Brain pericyte (primary cell): ENCODE measurements at places on chromosomes 3 and 15.

DNA sequence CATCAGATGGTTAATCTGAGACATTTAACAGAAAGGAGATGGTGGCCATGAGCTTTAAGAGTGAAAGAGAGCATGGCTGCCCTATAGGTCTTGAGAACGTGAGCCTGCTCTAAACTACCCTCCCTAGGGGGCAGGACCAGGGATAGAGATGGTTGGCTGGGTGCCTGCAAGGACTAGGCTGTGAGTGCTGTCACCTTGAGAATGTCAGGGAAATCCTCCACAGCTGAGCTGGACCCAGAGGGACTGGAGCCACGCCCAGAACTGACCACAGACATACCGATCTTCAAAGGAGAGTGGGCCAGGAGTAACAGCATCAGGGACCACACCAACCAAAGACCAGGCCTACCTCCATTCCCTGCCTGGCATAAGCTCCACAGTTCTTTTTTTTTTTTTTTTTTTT lies 53.6 kb upstream of the UBE2E1 start:
- no peak for DNase-seq

- no peak for DNase-seq
Observed at GRCh38 chr15:71146580-71146982, 31.3 kb downstream of the THSD4 start.

- DNase-seq = no peak
Observed at GRCh38 chr15:67380921-67381320, 126.3 kb downstream of the IQCH start.

- DNase-seq = no peak
Observed at GRCh38 chr3:174957081-174957480, 97.9 kb downstream of the NAALADL2 start.

- no peak for DNase-seq
Observed at GRCh38 chr3:165920984-165921383, 83.8 kb upstream of the BCHE start.

DNA sequence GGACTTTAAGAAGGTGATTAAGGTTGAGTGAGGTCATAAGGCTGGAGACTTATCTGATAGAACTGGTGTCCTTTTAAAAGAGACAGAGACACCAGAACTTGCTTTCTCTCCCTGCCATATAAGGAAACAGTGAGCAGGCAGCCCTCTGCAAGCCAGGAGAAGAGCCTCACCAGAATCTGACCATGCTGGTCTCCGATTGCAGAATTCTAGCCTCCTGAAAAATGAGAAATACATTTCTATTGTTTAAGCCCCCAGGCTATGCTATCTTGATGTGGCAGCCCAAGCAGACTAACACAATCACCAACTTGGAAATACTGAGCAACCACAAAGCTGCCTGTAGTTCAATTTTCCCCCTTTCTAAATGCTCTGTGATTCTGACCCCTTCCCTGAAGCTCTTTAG lies 161.4 kb upstream of the RARB start:
- no peak for DNase-seq

- DNase-seq = no peak
Observed at GRCh38 chr3:193346259-193346658, 32.3 kb downstream of the ATP13A5 start.

- DNase-seq = no peak
Observed at GRCh38 chr3:13547591-13548371, 1.1 kb upstream of the FBLN2 start.

DNA sequence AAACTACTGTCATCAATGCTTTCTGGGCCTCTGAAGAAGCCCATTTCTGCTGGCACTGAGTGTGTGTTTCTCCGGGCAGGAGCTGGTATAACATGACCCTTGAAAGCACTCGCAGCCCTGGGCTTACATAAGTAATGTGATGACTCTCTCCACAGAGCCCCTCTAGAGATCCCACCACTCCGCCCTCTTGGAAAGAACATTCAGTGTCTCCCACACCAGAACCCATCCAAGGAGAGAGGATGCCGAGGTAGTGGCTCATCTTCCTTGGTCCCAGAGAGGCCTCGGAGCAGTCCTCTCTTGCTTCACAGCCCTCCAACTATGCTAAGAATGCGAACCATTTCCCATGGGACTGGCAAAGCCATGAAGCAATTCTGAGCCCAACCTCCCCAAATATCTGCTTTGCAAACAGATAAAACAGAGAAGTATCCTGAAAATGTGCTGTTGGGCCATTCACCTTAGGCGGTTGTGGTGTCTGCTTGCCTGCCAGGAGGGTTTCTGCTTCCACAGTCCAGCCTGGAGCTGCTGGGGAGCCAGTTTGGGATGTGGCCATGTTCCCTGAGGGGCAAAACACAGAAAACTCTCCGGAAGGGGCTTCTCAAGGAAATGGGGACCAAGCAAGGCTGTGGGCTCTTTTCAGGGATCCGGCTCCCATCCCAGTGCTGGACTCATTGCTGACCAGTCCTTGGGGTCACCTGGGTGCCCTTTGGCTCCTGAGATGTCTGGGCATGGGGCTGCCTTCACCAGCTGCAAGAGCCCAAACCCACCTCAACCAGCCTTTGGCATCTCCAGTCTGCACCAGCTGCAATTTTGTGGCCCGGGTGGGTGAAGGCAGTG lies 47.3 kb downstream of the AMOTL2 start:
- no peak for DNase-seq

DNA sequence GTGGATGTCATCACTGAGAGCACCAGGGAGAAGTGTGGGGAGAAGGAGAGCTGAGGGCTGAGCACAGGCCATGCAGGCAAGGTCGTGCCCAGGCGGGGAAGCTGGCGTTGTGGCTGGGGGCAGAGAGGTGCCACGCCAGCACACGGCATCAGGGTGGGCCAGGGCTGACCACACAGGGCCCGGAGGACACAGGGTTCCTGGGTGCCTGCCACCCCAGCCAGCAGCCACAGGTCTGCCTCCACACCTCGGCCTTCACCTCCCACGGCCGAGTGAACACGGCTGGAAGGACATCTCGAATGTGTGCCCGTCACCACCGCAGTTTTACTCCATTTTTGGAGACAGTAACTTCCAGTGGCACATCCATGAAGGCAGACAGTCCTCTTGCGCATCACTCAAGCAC lies 77.1 kb downstream of the ATP10A start:
- DNase-seq = no peak

GRCh38 chr3:7282988-7283387 lies 422.1 kb downstream of the GRM7 start:
- DNase-seq = no peak

GRCh38 chr3:152754303-152754702 lies 80.6 kb upstream of the P2RY1 start:
- no peak for DNase-seq

DNA sequence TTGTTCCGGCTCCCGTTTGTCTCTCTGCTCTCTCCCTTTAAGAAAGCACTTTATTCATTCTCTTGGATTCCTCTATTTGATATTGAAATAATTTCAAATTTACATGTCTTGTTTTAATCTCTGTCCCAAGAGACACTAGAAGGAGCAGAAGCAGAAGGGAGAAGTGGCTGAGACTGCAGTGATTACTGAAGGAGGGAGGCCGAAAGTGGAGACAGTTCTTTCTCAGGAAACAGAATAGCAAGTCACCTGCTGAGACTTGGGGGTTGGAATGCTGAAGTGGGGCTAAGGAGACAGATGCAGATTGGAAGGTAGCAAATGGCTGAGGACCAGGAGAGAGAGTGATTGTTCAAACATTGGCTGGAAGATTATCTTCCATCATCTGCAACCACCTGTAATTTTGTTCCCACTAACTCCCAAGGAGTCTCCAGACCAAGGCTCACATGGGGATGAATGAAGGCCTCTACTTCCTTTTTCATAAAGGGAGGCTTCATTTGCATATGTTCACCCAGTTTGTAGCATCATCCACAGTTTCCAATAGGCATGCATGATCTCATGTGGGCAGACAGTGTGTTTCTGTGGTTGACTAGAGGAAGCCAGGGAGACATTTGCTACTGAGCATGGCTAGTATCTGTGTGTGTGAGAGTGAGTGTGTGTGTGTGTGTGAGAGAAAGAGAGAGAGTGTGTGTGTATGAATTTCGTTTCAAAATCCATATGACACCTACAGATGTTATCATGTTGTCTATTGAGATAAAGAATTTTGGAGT lies 24.0 kb downstream of the LTF start:
- no peak for DNase-seq

DNA sequence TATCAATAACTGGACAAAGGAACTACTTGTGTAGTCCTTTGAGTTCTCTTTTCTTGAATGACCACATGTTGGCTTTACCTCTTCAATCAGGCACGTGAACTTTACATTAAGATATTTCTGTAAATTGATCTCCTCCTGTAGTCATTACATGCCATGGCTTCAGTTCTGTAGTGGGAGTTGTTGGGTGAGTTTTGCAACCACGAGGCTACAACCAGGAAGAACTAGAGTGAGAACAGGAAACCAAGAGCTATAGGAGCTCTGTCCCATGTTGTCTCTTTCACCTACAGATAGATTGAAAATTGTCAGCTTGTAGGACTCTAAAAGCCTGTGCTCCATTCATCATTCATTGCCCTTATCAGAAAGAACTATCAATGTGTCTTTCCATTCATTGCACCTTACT lies 2.0 kb downstream of the RSRC1 start:
- DNase-seq = no peak

GRCh38 chr15:26631894-26632293 lies 141.0 kb downstream of the GABRB3 start:
- no peak for DNase-seq

GRCh38 chr3:140931016-140931454 lies 10.6 kb upstream of the SLC25A36 start:
- no peak for DNase-seq

DNA sequence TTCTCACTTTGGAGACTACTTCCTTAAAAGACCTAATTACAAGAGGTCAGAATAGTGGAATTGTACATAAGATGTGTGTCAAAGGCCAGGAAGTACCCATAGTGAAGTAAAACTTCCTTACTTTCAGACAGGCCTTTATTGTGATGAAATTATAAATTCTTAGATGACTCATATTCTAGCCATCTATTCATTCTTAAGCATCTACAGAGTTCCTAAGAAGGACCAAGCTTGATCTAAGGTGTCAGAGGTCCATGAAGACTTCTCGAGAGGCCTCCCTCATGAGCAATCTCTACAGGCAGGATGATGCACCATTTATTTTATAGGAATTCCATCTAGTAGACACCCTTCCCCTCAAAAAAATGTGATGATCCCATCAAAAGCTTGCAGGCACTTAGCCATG lies 493.3 kb downstream of the MAGI1 start:
- DNase-seq = no peak

GRCh38 chr15:40270246-40270995 lies 12.4 kb downstream of the ANKRD63 start:
- DNase-seq = no peak

DNA sequence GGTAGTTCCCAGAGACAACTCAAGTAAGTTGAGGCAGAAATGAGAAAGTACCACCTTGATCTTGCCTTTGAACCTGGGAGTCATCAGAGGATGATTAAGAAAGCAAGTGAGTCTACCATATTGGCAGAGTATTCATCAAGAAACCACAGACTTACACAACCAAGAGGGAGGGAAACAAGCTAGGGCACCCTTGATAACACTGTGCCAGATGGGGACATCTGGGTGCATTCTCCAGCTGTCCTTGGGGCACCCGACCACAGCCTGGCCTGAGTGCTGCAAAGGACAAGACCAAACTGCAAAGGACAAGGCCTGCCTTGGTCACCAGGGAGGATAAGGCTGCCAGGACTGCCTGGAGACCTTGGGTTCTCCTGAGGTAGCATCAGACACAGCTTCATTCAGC lies 553.6 kb downstream of the EPHB1 start:
- no peak for DNase-seq

DNA sequence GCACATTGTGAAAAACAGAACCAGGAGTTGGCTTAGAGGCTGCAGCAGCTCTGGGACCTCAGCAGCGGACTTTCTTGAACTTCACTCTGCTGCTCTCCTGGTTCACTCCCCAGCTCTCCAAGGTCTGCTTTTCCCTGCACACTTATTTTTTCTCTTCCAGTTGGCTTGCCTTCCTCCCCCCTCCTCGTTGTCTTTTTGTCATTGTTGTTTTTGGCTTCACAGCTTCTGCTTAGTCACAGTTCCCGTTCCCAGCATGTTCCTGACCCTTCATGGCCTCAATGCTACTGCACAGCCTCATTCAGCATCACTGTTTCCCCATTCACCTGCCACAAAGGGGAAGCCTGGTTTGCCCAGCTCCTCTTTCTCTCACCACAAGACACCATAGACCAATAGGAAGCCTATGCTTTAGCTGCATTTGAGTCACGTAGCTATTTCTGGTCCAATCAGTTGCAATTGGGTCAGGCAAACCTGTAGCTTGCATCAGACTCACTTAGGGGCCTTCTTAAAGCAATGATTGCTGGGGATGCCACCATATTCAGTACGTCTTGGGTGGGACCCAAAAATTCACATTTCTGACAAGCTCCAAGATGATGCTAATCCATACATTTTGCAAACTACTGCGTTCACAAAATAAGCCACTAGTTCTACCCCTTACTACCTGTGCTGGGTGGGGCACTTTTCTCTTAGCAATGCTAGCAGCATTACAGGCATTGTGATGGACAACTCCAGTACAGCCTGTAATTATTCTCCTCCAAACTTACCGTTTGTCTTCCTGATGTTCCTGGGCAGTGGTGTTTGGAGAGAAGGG lies 7.8 kb upstream of the SUMF1 start:
- peak; percentile 43 for DNase-seq

- no peak for DNase-seq
Observed at GRCh38 chr3:158539414-158540014, 31.5 kb upstream of the MLF1 start.

DNA sequence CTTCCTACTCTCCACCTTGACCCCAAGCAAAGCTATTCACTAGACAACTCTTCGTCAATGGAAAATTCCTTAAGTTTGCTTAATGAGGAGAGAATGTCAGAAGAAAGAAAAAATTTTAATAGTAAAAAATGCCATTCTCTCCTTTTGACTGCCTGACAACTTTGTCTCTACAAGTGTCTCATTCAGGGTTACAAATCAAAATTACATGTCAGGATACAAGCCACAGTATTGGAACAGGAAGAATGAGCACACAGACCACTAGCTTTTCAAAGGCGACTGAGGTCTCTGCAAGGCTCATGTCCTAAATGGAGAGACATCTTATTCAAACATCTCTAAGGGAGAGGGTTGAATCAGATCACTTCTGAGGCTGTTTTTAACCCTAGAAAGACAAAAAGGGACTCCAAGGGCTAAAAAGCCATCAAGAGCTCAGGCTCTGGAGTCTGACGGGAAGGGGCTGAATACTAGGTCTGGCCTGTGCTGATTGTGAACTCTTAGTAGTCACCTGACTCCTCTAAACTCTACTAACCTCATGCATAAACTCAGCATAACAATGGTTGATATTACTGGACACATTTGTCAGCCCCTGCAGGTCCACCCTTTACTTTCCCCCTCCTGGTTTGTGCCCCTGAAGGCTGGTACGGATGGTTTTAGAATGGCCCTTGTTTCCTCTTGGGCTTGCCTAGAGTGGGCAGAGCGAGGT lies 12.8 kb upstream of the MEIS2 start:
- DNase-seq = no peak

GRCh38 chr3:129616713-129617112 lies 10.2 kb upstream of the PLXND1 start:
- DNase-seq = no peak

DNA sequence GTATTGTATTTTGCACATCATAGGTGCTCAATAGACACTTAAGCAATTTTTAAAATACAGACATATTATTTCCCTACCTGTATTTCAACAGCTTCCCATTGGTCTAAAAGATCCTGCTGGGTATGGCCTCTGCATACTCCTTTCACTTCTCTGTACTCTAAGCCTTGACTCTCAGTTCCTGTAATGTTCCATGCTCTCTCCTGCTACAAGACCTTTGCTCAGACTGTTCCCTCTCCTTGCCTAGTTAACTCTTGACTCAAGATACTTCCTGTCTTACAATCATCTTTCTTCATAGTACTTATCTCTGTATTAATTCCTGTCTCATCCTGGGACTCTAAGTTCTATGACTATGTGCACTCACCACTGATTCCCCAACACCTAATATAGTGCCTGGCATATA lies 1.7 kb downstream of the SCN11A start:
- DNase-seq = no peak
